Tongue (tissue), 3 donors: ENCODE measurements at places on chromosomes 3 and 15. TPM values are rescaled to one million over a fixed set of nuclear protein-coding genes. Genes with fewer than 3 reads are reported as not detected.

The GAP43 gene
- total RNA-seq, result 4.7 TPM

The ENTPD3 gene
- total RNA-seq, result 3.0 TPM

The SH3GL3 gene
- total RNA-seq, result 7.1 TPM

The CCR2 gene
- 1.2 TPM for total RNA-seq

The CHCHD4 gene
- total RNA-seq, result 16.1 TPM

The CCDC39 gene
- total RNA-seq, result 0.10 TPM

The DNASE1L3 gene
- total RNA-seq, result not detected

The CLDN1 gene
- total RNA-seq, result 17.7 TPM

The BFSP2 gene
- not detected for total RNA-seq

The PIGX gene
- 35.1 TPM for total RNA-seq

GRCh38 chr3:138369151-138369900 lies 20.9 kb downstream of the MRAS start:
- no peak for DNase-seq

DNA sequence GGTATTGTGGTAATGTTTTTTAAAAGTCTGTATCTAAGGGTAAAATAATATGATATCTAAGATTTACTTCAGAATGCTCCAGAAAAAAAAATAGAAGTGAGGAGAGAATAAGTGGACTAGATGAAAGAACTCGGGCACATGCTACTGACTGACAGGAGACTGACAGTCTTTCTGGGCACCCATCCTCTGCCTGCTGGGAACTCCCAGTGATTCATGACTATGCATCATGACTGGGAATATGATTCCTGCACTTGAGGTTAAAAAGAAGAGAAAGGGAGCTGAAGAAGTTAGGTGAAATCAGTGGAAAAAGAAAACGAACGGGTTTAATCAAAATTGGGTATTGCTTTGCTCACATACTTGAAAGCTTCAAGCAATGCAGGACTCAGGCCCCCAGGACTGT lies 35.7 kb upstream of the SPSB4 start:
- no peak for DNase-seq

DNA sequence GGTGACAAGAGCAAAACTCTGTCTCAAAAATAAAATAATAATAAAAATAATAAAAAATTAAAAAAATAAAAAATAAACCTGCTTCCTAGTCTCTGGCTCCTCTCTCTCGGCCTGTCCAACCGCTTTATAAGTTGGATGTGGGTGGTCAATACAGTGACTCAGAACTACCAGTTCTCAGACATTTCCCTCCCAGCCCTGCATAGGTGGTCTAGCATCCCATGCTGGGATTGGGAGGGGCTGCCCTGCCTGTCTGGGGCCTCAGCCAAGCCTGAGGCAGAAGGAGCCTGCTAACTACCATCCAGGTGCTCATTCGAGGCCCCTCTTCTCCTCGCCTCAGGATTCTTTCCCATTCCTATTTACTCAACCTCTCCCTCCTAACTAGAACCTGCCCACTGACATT lies 33.3 kb upstream of the BLM start:
- peak; percentile 34 for DNase-seq

DNA sequence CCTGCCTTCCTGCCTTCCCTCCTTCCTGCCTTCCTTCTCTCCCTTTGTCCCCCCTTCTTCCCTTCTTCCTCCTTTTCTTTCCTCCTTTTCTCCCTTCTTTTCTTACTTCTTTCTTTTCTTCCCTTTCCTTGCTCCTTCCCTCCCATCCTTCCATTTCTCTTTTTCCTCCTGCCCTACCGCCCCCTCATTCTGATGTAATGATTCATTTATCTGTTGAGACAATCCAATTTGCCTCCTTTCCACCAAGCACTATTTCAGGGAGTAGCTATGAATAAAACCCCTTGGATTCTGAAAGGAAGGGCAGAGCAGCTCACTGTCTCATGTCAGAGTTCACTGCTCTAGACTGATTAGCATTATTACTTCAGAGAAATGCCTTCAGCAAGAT lies 462.6 kb downstream of the PDCD6IP start:
- no peak for DNase-seq

- no peak for DNase-seq
These were observed 61.0 kb downstream of the PGPEP1L start for GRCh38 chr15:98946301-98947255.

DNA sequence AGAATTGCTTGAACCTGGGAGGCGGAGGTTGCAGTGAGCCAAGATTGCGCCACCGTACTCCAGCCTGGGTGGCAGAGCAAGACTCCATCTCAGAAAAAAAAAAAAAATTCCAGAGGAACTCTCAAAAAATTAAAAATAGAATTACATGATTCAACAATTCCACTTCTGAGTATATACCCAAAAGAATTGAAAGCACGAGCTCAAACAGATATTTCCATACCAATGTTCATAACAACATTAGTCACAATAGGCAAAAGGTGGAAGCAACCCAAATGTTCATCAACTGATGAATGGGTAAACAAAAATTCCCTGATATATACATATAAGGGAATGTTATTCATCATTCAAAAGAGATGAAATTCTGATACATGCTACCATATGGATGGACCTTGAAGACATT lies 16.9 kb upstream of the MORF4L1 start:
- DNase-seq, result no peak

- peak; percentile 72 for DNase-seq
These were observed 6.5 kb downstream of the TPM1 start for GRCh38 chr15:63048776-63049665.

- no peak for DNase-seq
These were observed 43.0 kb downstream of the ZBTB38 start for GRCh38 chr3:141411251-141411771.

DNA sequence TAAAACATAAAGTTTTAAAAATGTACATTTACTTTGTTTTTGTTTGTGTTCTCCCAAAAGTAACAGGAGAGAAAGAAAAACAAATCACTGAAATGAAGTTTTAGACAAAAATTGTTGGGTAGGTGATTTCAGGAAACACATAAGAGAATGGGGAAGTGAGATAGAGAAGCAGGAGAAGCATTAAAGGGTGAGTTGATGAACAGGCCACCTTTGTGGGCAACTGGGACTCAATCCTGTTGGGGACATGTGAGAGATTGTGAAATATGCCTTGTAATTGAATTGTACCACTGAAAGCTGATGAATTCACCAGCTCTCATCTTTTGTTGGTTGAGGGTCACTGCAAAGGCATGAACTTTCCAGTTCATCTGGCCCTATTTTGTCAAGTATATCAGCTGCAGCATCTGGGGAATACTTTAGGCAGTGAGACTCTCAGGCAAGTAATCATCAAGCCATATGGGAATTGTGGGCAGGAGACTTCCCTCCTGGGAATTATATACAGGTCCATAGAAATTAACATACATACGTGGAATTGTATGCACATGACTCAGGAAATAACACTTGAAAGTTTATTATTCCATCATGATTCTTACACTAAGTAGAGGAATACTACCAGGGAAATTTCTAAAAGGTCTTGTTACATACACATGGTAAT lies 181.0 kb downstream of the ZBBX start:
- no peak for DNase-seq

- no peak for DNase-seq
These were observed 71.4 kb upstream of the BHLHE40 start for GRCh38 chr3:4907643-4908432.

DNA sequence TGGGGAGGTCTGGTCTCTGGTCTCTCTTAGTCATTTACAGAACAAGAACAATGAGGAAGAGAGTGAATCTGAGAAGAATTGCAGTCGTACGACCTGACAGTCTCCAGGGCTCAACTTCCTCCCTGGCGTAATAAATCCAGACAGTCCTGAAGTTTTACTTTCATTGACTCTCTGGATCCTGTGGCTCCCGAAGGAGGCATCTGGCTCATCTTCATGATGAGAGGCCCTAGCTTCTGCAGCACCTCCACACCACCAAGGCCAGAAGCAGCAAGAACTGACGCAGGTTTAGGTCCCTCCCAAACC lies 11.8 kb upstream of the CYFIP1 start:
- DNase-seq, result no peak

DNA sequence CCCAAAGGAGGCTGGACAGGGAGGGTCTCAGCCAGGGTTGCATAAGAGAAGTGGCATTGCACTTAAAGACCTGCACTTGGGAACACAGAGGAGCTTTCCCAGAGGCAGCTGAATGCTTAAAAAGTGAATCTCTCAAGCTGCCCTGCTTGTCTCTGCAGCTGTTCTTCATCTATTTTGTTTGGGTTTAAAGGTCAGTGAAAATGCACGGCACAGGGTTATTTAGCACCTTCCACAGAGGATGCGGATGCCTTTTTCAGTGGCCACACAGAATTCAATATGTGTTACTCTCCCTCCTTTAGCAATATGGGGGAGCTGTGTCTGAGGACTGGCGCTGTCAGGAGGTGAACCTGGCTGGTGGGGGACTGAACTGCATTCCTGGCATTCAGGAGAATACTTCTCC lies 22.7 kb upstream of the CTNNB1 start:
- DNase-seq, result peak; percentile 67

DNA sequence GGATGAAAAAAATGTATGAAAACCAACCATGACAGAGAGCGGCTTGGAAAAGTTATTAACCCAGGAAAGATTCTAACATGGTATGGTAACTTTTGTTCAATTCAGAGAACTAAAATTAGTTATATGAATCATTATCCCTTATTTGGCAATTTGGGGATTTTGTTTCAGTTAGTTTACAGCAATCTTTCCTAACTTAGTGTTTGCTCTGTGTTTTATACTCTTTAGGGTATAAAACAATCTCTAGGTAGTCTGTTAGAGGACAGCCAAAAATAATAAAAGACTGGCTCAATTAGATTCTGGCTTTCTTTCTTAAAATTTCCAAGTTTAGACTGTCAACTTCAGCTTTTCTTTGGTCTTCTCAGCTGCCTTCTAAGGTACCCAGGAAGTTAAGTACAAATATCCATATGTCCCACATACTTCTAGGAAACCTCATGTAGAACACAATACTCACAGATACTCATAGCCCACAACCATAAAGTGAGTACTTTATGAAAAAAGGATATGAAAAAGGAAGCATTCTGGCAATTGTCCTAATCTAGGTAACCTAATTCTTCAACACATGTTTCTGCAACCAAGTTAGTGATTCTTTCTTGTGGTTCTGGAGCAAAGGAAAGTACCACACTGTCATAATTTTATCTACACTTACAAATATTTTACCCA lies 849.3 kb downstream of the ROBO1 start:
- DNase-seq, result no peak

DNA sequence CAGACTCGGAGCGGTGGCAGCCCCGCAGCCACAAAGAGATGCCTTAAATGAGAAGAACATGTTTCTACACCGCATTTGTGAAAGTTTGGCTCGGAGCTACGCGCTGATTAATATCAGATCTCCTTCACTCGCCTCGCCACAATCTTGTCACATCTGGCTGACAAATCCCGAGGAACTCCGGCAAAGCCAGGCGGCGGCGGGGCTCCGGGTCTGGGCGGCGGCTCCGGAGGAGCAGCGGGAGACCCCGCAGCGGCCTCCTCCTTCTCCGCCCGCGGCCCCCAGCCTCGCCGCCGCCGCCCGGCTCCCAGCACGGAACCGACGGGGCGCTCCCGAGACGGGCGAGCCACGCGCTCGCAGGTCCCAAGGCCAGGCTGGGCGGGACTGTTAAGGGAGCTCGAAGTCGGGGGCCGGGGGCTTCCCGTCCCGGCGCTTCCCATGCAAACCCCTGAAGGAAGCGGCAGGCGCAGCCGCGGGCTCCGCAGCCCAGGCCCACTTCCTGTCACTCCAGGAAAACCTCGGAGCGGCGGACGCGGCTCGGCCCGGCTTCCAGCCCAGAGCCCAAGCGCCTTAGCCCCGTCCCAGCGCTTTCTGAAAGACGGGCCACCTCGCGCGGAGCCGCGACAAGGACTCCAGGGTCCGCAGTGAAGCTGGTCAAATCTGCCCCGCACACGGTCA lies 1.2 kb downstream of the BNC1 start:
- DNase-seq, result peak; percentile 41

GRCh38 chr3:40780291-40780924 lies 255.6 kb downstream of the ZNF621 start:
- DNase-seq, result no peak

DNA sequence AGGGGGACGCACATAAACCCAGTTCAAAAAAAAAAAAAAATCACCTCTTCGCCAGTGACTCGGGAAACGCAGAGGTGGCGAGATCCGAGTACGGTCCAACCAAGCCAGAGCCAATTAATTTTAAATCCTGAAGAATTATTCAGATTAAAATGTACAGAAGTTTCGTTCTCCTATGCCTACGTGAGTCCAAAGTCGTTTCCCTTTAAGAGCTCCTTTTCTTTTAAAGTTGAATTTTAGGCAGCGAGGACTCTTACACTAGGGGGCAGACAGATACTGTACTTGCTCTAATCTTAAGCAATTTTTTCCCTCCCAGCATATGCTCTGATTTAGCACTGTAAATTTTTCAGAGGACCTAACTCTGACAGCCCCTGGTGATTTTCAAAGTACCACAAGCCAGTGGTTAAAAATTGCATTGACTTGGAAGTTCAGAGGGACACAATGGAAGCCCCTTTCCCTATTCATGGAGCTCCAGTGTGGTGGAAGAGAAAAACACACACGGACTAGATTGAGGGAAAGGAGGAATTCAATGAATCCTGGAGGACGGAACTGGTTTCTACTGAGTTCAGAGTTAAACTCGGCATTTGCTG lies 3.3 kb upstream of the NR2F2 start:
- peak; percentile 93 for DNase-seq

- DNase-seq, result peak; percentile 48
These were observed 109.6 kb upstream of the FXR1 start for GRCh38 chr3:180802837-180803236.

DNA sequence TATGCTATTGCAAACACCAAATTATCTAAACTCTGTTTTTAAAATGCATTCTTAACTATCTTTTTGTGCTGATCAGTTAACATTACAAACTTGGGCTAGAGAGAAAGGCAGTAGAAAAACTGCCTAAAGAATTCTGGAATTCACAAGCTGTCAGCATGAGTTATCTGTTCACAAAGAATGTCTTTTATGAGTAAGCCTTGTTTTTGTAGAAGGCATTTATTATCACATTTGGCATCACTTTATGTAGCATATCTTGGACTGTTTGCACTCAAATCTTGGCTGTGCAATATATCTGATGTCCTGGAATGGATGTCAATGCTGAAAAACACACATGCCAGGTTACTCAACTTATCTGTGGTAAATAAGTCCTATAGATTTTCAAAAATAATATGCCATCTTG lies 15.5 kb upstream of the BCHE start:
- no peak for DNase-seq

GRCh38 chr3:67529915-67530314 lies 124.5 kb downstream of the SUCLG2 start:
- no peak for DNase-seq

- no peak for DNase-seq
These were observed 46.1 kb downstream of the CPA3 start for GRCh38 chr3:148911173-148911572.

GRCh38 chr3:149333176-149333859 lies at the start of gene TM4SF18:
Gene TM4SF18 (minus strand): TSS chr3:149333636. CDS start chr3:149333382, 254 bp downstream.
- DNase-seq, result no peak
